ENCODE measurements at places on chromosomes 4 and X.

- DNase-seq, result no peak
Measured at GRCh38 chr4:8545439-8545765, 34.8 kb upstream of the GPR78 start.

DNA sequence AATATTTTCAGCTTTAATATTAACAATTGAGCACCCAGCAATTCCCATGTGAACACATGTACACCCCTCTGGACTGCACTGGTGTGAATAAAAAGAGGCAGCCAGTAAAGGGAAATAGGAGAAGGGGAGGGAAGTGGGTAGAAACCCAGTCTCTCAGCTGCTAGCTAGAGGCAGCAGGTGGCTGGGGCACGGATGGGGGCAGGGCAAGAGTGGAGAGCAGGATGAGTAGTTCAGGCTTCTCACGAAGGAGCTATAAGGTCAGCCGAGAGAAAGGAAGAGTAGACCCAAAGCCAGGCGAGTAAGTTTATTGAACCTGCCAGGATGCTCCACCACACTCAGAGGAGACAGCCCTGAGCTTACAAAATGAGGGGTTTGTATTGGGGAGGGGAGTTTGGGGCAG, 184.8 kb upstream of the MTMR8 start:
- DNase-seq, result no peak

DNA sequence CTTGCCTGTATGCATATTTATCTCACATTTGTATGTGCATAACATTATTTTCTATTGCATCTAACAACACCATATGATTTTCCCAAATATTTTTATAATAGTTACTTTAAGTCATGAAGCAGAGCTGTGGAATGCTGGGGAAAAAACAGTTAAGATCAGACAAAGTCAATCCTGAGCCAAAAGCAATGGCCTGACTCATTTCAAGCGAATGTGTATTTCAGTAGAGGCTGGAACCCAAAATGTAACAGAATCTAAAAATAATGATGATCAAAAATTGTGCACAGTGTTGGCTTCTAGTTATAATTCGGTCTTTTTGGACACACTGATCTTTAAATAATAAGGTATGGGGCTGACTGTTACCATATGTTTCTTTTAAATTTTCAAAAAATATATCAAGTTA, 516.2 kb upstream of the ADGRL3 start:
- no peak for DNase-seq

DNA sequence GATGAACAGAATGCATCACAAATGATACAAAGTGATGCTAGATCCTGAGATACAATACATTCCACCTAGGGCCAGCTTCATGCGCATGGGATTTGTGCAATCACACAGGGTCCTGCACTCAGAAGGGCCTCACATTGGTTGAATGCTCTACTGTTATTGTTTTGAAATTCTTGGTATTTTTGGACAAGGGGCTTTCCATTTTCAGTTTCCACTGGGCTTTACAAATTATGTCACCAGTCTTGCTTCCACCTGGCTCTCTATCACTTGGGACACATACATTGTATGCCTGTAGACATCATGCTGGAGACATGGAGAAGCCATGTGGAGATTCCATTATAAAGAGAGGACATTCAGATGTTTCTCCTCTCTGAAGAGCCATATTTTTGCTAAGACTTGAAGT, 155.8 kb downstream of the NAA11 start:
- DNase-seq, result no peak

DNA sequence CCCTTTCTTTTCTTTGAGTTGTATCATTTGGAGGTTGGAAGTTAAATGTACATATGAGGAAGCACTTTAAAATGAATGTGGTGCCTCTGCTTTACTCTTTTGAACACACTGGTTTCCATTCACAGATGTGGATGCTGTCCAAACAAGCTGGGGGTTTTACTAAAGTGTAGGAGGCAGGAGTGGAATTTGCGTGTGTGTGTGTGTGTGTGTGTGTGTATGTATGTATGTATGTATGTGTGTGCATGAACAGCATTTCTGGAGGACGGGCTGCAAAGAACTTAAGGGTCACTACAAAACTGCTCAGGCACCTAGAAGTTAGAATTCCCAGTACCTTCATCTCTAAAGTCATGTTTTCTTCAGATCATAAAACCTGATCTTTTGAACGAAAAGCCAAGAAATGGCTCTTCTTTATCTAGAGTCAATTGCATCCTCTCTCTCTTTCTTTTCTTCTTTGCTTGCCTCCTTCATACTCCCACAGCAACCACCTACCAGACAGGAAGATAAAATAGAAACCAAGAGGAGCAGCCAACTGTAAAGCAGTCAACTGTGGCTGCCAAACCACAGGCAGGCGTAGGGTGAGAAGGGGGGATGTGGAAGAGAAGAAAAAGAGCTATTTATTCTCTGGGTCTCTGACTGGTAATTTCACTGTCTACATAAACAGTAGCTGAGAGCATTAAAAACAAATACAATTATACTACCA, 177.0 kb upstream of the RASGEF1B start:
- DNase-seq, result no peak

GRCh38 chr4:150567070-150567469, 14.9 kb upstream of the MAB21L2 start:
- no peak for DNase-seq

DNA sequence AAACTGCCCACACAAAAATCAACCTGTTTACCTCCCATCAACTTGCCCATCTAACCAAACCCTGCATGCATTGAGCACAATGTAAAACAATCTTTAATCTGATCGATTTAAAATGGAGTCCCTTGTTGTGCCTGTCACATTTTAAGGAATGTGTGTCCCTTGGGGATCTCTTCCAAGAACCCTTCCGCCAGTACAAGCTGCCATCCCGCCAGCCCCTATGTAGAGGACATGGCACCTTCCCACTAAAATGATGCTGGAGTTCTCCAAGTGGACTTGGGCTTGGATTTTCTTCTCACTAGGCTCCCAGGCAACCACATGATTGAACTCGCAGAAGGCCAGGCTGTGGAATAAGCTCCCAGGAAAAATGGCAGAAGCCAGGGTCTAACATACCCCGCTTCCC, 45.8 kb upstream of the ENPP6 start:
- DNase-seq, result no peak

DNA sequence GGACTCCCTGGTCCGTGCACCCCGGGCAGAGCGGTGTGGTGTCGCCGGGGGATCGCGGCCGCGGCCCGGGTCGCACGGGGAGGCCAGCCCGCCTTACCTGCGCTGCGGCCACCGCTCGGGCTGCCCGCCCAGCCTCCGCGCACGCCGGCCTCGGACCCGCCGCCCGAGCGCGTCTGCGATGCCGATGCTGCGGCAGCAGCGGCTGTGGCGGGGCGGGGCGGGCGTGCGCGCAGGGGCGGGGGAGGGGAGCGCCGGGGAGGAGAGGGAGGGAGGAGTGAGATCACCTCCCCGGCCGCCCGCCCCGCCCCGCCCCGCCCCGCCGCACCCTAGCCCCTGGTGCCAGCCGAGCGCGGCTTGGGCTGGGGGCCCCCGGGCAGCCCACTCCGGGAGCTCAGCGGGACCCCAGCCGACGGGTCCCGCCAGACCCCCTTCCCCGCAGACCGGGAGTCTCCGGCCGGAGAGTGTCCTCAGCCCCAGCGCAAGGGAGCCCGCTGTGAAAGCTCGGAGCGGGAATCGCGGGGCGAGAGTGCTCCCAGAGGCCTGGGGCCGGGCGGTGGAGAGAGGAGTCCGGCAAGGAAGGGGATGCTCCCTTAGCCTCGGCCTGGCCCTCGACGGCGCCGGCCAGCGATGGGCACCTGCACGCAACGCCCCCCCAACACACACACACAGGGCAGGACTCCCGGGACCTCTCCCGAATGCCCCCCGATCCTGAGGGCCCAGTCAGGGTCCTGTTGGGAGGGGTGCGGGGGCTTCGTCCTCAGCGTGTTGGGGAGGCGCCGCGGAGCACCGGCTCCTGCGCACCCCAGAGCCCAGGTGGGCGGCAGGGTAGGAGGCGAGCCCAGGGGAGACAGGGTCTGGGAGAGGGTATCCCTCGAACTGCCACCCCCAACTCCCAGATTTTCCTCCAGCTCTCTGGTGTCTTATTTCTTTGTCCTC, at the start of gene L1CAM:
Gene L1CAM (minus strand): TSS at position 206 of the 936 bp plus-strand sequence. CDS start 10,337 bp downstream, outside the sequence.
- no peak for DNase-seq

- no peak for DNase-seq
Measured at GRCh38 chr4:48575964-48576363, 85.9 kb downstream of the ZAR1 start.

DNA sequence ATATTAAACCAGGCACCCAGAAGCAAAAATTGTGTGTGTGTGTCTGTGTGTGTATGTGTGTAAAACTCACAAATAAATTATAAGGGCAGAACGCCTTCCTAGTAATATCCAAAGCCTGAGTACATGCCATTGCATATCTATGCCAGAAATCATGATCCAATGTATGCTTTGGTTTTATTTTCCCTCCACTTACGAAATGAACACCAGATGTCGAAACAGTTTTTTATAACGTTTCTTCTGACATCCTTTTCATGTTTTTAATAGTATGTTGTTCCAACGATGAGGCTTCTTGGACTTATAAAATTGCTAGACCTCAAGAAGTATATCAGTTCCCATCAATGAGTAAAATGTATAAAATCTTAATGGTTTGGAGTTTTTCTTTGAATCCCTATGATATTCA, 55.4 kb downstream of the KCNIP4 start:
- DNase-seq, result no peak

GRCh38 chrX:9184211-9184610, 150.3 kb upstream of the FAM9B start:
- no peak for DNase-seq

DNA sequence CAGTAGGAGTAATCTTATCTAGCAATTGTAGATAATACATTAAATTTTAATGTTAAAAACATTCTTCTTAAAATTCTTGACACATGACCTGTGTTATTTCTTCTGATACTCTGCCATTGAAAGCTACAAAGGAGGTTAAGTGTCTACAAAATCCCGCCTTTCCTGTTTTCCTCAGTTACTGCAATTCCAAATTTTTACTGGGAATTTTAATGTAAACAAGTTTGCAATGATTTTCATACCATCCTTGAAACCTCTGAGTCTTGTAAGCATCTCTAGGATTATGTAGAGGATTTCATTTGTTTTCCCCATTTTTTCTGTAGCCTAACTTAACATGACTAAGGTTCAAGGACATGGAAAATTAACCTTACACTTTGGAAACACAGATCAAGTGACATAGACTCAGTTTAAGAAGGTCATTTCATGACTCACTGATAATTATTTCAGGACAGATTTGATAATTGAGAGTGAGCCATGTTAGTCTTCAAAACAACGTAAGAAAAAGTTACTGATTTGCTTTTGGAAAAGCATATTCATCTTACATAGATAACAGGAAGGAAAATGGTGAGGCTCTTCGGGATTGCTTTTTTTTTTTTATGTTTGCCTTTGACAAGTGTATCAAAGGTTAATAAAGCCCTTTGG, 39.6 kb upstream of the PDLIM5 start:
- no peak for DNase-seq

DNA sequence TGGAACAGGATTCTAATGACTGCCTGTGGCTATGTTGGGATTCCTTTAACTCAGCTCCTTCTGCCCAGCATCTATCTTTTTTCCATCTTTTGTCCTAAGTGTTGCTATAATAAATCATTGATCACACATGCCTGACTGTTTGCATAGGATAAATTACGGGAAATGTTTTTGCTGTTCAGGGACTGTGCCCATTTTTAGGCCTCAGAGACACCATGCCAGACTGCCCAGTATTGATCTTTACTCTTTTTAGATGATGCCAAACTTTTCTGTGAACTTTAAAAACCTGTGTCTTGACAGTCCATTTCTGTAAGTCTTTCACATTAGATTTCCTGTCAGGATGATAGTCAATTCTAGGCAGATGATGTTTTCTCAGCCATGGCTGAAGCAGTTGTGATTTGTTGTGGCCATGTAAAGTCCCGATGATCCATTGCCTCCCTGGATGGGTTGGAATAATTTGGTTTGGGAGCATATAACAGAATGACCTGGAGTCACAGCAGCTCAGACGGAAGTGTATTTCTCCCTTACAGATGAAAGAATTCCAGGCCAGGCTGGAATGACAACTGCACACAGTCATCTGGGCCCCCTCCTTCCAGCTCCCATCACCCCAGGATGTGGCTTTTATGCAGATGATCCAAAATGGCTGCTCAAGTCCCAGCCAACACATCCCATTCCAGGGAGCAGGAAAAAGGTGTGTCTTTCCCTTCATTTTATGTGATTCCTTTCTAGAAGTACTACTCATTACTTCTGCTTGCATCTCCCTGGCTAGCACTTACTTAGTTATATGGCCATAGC, 3.4 kb downstream of the HTT-AS start:
- DNase-seq, result no peak

DNA sequence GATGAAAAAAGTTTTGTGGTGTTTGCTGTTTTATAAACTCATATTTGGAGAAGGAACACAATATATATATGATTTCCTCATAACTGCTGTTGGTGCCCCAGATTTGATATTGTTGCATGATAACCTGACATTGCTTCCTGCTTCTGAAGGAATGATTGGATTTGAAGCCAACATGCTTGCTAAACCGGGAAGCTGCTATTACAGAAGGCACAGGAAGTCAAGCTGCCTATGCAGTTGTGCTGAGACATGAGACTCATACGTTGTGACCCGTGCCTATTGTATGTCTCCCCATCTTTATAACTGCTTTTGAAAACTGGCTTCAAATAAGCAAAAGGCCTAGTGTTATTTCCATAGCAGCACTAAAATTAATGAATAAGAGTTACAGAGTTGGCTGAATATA, 32.9 kb downstream of the GAB1 start:
- DNase-seq, result no peak

DNA sequence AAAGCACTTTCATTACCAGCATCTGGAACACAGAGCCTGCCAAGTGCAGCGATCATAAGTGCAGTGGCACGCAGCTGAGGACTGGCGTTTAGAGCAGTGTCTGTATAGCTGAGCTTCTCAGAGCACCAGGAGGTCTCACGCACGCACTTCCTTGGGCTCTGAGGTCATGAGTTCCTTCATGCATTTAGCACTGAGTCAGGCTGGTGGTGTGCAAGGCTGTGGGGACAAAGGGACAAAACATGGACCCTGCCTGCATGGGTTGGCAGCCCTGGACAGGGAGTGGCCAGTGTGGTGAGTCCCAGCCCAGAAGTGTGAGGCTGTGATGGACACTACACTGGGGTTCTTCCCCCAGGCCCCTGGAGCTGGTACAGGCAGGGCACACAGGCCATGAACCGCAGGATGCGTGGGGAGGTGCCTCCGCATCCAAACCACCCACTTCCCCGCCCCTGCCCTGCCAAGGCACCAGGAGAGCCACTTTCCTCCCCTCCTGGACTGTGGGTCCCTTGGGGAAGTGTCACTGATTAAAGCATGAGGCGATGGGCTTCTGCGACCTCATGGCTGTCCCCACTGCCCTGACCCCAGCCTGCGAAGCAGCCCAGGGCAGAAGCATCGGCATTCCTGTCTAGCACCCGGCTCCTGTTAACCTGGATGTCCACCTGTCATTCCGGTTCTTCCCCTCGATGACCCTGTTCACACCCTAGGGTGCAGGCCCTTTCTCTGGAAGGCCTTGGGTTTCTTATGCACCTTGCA, 37.2 kb upstream of the GPR78 start:
- no peak for DNase-seq

- no peak for DNase-seq
Measured at GRCh38 chrX:22397566-22397965, 124.9 kb downstream of the CBLL2 start.

Data from esophagus squamous epithelium (tissue), 5 donors.